ENCODE measurements at places on chromosomes 5 and 9.

DNA sequence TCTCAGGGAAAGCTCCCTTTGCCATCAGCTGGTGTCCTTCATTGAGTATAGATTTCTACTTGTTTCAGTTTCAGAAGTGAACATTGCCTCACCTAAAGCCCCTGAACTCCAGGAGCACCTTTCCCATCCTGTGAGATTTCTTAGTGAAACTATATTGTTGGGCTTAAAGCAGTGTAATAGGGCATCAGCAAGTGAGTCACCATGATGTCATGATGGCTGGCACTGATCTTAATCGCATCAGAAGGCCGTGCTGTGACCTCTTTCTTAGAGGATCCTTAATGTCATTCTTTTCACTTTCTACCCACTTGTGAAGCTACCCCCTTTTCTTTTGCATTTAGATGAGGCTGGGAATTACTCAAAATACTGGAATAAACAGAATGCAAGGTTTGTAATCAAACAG, 401.3 kb downstream of the MTRR start:
- no peak for DNase-seq

DNA sequence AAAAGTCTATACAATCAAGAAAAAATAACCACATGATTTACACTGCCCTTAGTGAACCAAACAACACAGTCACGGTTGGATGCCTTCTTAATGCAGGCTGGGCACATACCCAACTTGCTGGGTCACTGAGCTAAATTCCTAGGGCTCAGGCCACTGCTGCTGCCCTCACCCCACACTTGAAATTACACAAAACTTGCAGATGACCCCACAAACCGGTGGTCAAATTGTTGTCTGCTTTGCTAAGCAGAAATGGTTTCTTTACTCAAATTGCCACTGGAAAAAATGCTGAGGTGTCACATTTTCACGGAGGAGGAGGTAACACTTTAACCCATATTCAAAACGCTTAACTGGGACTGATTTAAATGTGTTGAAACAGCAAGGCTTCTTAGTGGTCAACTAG, 62.4 kb downstream of the HMHB1 start:
- DNase-seq = peak; percentile 19

DNA sequence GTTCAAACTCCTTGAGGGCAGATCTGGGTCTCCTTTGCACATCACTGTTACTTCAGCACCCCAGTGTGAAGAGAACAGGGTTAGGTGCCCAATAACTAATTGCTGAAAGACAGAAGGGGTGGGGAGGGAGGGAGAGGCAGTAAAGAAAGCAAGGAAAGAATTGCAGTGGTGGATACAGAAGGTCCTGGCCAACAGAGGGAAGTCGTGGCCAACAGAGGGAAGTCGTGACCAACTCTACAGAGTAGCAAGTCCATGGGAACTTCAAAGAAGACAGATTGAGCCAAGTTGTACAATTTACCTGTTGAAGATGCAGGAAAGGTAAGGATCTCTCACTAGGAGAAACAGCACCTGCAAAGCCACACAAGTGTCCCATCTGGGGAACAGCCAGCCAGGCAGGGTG, 27.0 kb downstream of the CCNJL start:
- no peak for DNase-seq

GRCh38 chr5:10485142-10485795, 43.6 kb downstream of the ROPN1L start:
- DNase-seq = no peak

DNA sequence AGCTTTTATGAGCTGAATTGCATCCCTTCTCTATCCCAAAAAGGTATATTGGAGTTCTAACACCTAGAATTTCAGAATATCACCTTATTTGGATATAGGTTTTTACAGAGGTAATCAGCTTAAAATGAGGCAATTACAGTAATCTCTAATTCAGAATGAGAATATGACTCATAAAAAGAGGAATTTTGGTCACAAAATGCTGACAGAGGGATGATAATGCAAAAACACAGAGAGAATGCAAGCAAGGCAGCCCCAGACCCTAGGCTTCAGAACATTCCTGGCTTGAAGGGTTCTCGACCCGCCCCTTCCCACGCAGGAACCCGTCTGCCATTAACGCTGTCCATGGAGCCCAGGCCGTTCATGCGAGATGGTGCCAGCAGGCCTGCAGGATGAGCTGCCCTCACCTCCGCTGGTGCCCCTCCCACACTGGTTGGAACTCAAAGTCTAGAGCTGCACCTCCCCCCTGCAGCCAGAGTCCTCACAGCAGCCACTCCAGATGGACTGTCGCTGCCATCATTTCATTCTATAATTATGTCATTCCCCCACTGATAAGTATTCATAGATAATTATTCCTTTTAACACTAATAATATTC, 1173.4 kb upstream of the ACO1 start:
- no peak for DNase-seq

DNA sequence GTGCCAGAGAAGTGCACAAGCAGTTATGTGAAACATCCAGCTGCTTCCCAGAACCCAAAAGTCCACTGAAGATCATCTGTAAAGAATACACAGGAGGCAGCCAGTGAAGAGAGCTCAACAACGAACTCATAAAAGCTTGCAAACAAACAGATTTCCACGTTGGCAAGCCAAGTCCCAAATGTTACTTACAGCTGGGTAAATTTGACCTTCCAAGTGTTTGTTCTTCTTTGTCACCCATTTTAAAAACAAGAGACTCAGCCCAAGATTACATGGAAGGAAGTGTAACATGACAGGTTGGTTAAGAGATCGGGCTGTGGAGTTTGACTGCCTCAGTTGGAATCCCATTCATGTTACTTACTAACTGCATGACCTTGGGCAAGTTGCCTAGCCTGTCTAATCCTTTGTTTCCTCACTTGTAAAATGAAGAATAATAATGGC, 174.9 kb upstream of the PAPPA start:
- DNase-seq = no peak

- DNase-seq = no peak
Observed at GRCh38 chr5:21071421-21071820, 1083.4 kb upstream of the CDH18 start.

DNA sequence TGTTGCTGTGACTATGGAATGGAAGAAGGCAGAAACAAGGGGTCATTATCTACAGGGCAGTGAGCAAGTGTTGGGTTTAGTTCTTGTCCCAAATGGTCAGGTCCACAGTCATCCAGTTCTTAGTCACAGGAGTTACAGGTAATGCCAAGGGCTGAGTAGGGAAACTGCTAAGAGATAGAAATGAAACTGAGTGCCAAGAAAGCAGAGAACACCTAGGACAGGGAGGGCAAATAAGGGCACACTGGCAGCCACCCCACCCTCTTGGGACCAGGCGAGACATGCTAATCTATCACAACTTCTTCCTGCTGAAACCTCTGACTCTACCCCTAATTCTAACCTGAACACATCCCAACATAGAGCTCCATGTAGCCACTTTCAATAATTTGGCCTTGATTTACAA, 103.2 kb downstream of the KLF4 start:
- no peak for DNase-seq

- DNase-seq = no peak
Observed at GRCh38 chr9:91844701-91845291, 105.2 kb downstream of the ROR2 start.

DNA sequence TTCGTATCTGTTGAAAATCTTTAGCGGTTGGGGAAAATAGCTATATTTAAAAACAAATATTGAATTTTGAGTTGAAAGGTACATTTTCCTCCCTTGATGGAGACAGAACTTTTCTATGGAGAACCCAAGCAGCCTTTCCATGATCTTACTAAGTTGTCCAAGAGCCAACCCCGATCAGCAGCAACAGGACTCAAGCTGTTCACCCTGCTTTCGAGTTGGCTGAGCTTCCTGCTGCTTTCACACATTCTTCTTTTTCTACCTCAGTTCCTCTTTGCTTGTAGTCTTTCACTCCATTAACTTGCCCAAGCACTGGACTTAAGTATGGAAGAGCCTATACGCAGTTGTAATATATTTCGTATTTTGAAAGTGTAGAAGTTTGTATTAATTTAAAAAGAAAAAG, 59.4 kb downstream of the IL6ST start:
- DNase-seq = no peak

DNA sequence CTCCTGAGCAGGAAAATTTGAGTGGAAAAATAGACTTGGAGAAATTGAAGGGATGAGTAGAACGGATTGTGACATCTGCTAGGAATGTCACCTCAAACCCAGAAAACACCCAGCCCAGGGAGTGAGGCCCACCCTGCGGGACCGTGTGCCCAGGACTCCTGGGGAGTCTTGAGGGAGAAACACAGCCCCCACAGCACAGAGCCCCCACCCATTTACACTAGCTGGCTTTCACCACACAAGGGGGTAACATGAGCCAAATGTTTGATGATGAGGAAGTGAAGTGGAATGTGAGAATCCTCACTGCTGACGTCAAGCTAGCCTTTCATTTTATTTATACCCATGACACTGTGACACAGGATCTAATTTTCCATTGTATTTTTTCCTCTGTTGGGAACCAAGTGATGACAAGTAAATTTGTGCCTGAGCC, 42.8 kb upstream of the PDE8B start:
- DNase-seq = no peak
